ENCODE measurements at places on chromosomes 5 and 9.

- no peak for DNase-seq
Observed at GRCh38 chr9:116267021-116267420, 113.4 kb downstream of the PAPPA start.

DNA sequence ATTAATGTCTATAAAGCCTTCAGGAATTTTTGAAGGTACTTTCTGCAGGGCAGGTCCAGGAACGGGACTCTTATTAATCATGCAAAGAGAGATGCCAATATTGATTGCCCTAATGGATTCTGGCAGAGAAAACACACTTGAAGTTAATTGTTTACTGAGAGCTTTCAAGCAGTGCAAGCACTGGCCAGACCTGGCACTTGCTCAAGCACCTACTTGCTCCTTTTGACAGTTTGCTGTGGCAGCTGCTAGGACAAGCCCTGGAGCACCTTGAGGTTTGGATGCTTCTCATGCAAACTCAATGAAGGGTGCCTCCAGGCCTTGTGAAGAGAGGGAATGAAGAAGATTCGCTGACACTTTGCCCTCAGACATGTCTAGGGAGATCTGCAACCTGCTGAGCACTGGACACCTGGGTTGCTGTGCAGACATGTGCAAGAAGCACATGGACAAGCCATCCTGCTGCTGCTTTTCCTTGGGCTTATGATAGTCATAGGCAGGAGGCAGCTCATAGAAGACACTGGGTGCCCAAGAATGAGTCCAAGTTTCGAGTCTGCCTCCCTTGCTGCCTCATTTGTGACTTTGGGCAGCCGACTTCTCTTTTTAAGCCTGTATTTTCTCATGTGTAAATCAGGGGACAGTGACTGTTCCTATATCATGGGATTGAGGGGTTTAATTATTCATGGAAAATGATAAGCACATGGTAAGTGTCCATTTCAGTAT, 88.8 kb upstream of the EQTN start:
- no peak for DNase-seq

GRCh38 chr5:83767409-83767992, 46.8 kb upstream of the HAPLN1 start:
- no peak for DNase-seq

DNA sequence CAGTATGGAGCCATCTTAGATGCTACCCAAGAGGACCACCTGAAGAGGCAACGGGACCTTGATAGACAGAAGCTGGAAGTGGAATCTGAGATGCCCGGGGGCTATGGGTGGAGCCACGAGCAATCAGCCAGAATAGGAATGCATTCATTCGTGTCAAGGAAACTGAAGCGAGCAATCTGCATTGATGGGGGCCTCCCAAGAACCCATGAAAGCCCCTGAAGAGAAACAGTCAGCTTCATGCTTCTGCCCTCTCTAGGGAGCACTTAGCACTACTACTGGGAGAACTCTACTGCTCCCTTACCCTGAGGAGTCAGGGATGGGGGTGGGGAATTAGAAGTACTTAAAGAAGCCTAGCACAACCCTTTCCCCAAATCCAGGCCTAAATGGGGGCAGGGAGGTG, 51.9 kb upstream of the TCERG1 start:
- DNase-seq: no peak

DNA sequence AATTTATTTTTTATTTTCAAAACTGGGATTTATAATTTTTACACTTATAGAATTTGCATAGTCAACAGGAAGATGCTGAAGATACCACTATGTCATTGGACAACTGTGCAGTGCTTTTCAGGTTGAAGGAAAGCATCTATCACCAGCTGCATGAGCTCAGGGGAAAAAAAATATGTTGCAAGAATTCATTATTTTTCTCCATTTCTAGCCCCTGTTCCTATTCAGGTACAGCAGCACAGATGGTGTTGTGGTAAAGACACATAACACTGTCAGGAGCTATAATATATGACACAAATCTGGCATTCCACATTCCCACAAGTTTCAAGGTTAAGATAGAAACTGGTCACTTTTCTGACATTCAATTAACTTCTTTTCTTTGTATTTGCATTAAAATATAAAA, 1088.6 kb downstream of the MAT2B start:
- DNase-seq: no peak

- DNase-seq: no peak
Observed at GRCh38 chr5:74198156-74198555, 442.4 kb downstream of the ENC1 start.

DNA sequence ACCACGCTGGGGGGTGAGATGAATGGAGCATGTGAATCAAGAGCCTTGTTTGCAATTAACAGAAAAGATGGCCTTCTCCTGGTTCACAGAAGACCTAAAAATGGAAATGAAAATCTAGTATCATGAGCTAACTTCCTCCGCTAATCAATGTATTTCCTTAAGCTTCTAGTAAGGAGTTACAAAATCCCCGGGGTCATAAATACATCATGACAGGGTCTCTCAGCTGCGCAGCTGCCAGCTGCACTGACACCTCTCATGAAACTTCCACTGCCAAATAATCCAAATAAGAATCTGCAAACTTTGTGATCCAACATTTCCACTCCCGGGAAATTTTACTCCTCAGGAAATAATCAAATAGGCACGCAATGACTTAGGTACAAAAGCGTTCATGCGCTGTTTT, 11.9 kb downstream of the MYO10 start:
- DNase-seq: no peak

DNA sequence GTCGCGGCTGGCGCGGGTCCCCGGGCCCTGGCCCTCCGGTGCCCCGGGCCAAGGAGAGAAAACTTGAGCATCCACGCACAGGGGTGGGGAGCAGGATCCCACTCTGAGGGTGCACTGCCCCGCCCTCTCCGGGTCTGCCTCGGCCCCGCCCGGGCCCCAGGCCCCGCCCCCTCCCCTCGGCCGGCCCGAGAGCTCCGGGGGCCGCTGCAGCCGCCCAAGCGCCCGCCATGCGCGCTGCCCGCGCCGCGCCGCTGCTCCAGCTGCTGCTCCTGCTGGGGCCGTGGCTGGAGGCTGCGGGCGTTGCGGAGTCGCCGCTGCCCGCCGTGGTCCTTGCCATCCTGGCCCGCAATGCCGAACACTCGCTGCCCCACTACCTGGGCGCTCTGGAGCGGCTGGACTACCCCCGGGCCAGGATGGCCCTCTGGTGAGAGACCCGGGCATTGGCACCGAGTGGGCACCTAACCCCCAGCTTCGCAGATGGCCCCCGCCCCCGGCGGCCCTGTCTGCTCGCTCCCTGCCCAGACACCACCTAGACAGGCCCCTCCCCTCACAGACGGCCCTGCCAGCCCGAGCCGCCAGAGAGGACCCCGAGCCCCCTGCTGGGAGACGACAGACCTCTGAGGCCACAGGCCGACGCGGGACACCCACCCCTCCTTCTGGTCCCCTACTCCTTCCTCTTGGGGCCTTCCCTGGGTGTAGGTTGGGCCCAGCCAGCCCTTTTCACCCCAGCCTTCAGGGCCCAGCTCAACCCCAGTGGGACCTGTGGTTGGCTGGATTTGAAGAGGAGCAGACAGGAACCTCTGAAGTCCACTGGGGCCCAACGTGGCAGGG, at the start of gene CERCAM:
TSS of gene CERCAM (plus strand) at position 207 of the 831 bp plus-strand sequence. CDS start at position 228, 21 bp downstream.
- DNase-seq: peak; percentile 71

DNA sequence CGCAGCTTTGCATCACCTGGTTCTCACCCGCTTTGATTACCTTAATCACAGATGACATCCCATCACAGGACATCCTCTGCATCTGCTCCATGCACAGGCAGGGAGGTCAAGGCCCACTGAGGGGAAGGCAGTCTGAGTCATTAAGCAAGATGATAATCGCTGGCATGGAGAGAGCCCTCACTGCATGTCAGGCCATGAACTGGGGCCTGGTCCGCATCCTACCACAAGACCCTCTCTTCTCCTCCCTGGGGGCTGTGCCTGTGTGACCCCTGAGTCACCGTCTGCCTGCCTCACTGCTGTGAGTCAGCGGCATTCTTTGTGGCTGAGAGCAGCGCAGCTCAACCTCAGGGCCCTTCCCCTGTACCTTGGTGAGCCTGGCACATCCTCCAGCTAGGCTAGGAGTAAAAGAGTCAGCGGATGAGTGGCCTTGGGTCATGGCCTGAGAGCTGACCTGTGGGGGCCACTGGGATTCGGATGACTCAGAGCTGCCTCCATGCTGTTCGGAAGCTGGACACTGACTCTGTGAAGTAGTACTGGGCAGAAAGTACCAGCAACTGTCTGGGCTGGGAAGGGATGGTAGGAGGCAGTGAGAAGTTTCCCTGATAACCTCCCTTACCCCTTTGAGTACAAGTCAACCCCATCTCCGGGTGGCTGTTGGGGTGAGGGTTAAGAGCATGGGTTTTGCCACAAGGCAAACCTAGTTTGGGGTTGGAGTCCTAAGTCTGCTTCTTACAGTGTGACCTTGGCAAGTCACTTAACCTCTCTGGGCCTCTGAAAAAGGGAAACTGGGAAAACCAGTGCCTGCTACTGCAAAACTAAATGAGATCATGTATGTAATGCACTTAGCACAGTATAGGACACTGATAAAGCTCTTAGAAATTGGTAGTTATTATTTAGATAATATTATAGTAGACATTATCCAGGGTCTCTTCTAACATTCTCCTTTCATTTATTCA, 14.6 kb upstream of the ARSI start:
- peak; percentile 99 for DNase-seq

GRCh38 chr9:88065619-88066018, 72.7 kb downstream of the SPATA31C2 start:
- DNase-seq: no peak

GRCh38 chr5:115452536-115453235, 91.9 kb downstream of the FEM1C start:
- no peak for DNase-seq

GRCh38 chr5:150989695-150990094, 30.7 kb upstream of the GPX3 start:
- no peak for DNase-seq

DNA sequence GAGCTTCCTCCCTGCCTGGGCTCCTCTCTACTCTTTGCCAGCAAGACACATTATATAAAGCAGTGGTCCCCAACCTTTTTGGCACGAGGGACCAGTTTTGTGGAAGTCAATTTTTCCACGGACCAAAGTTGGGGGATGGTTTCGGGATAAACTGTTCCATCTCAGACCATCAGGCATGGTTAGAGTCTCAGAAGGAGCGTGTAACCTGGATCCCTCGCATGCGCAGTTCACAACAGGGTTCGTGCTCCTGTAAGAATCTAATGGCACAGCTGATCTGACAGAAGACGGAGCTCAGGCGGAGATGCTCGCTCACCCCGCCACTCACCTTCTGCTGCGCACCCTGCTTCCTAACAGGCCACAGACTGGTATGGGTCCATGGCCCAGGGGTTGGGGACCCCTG, 142.8 kb downstream of the LIFR start:
- DNase-seq: no peak

GRCh38 chr9:73906671-73907070, 590.5 kb upstream of the RORB start:
- DNase-seq: no peak

- DNase-seq: no peak
Observed at GRCh38 chr5:95738072-95738471, 6.9 kb downstream of the RHOBTB3 start.

GRCh38 chr5:95937607-95938152, 24.0 kb downstream of the ELL2 start:
- DNase-seq: no peak

DNA sequence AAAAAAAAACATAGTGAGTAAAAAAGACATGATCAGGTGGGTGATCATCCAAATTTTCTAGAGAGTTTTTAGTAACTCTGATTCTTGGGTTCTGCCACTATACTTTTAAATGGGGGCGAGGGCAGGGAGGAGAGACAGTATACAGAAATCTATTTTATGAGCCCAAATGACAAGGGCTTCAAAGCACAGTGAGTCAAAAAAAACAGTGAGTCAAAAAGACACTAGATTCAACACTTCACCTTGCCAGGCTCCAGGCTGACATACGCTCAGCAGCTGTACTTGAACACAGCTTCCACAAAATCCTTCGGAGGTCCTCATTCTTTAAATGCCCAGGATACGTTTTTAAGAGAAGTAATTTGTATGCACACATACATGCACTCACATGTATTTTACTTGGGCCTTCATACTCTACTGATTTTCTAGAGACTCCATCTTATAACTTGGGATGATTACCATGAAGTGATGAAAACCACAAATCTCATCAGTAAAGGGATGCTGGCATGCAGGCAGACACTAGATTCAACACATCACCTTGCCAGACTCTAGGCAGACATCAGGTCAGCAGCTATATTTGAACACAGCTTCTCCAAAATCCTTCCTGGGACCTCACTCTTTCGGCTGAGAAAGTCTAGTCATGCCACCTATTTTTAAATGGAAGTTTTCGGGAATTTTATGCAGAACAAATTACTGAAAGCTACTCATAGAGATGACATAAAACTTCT, 28.8 kb downstream of the NR3C1 start:
- no peak for DNase-seq

- DNase-seq: no peak
Observed at GRCh38 chr9:121871431-121872025, 220.1 kb downstream of the DAB2IP start.

DNA sequence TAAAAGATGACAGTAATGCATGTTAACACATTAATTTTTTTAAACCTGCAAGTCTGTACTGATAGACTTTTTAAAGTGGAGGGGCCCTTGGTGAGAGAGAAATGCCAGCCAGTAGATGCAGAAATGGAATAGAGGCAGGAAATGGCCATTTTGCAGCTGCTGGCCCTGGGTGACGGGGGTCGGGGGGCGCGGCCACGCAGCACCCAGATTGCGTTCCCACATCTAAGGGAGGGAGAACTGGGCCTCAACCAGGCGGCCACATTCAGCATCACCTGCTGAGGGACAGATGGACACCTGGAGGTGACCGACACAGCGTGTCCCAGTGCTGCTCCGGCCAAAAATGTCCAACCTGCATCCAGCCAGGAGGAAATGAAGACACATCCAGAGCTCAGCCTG, 6.3 kb upstream of the CLIC3 start:
- DNase-seq: no peak

DNA sequence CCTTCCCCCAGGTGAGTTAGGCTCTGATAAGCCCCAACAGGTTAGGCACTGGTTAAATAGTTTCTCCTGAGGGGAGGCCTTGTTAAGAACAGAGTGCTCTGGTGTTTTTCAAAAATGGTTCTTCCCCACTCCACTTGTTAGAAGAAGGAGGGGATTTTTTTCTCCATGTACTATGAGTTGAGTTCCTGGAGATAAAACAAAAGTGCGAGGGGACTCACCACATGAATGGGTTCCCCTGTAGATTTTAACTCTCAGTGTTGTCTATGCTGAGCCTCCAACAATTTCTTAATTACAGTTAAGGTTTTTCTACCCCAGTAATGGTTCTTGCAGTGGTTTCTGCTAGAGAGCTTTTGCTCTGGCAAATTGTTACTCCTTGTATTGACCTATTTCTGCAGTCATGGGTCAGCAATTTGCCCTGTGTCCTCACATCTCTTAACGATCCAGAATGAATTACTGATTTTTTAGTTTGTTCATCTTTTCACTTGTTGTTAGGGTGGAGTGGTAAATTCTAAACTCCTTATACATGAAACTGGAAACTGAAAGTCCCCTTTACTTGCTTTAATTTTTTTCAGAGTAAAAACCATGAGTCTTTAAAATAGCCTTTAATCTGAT, 44.4 kb downstream of the SCAMP1 start:
- no peak for DNase-seq

- DNase-seq: no peak
Observed at GRCh38 chr5:73770172-73771025, 144.4 kb downstream of the ARHGEF28 start.

Measured in SK-N-DZ (cell line).